ENCODE measurements at places on chromosomes 4 and X.

DNA sequence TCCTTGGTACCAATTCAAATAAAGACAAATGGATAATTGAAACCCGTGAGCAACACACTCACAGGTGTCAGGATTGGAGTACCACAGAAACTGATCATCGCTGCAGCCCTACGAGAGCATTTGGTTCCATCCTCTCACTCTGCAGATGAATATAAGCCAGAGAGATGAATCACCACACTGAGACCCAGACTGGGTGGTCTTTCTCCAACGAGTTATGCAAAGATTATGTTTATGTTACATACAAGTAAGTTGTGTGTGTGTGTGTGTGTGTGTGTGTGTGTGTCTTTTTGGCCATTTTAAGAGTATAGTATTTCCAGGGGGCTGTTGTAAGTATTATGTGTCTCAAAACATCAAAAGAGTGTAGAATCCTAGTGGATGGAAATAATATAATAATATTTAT, 329.5 kb upstream of the ZFP42 start:
- no peak for DNase-seq

GRCh38 chrX:10208281-10208856, 51.6 kb downstream of the CLCN4 start:
- DNase-seq, result no peak

DNA sequence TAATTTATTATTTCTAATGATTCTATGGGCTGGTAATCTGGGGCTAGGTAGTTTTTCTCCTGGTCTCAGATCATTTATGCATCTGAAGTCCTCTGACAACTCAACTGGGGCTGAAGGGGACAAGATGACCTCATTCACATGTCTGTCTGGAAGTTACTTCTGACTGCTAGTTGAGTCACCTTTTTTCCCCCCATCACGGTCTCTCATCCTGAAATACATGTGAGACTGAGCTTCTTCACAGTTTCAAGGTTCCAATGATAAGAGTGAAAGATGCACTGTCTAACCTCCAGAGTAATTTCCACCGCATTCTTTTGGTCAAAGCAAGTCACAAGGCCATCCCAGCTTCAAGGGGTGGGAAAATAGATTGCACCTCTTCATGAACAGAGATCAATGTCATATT, 356.7 kb upstream of the RPS6KA3 start:
- no peak for DNase-seq

DNA sequence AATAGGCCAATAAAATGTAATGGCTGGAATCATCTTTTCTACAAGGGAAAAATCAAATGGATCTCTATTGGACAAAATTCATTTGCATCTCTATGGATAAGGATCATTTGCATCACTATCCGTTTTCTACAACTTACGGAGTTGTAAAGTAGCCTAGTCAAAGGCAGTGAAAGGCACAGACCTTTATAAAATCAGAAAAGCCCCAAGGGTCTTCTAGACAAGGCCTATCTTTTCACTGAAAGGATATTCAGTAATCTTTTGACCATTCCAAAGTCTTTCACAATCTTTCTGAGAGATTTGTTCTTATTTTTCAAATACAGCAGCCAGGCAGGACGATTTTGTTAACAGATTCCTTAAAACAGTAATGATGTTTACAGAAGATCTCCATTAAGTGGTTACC, 119.5 kb upstream of the JADE1 start:
- DNase-seq, result no peak

- DNase-seq, result no peak
Observed at GRCh38 chr4:84887824-84888223, 78.7 kb downstream of the WDFY3 start.

- DNase-seq, result no peak
Observed at GRCh38 chr4:181264893-181265292, 978.3 kb upstream of the TENM3 start.

GRCh38 chr4:108139089-108139488, 29.6 kb downstream of the LEF1 start:
- no peak for DNase-seq

GRCh38 chr4:153622778-153623240, 61.3 kb upstream of the TLR2 start:
- no peak for DNase-seq

GRCh38 chrX:142084611-142085010, 120.5 kb downstream of the MAGEC2 start:
- DNase-seq, result no peak

- DNase-seq, result no peak
Observed at GRCh38 chr4:118975449-118976192, 87.0 kb downstream of the SYNPO2 start.

DNA sequence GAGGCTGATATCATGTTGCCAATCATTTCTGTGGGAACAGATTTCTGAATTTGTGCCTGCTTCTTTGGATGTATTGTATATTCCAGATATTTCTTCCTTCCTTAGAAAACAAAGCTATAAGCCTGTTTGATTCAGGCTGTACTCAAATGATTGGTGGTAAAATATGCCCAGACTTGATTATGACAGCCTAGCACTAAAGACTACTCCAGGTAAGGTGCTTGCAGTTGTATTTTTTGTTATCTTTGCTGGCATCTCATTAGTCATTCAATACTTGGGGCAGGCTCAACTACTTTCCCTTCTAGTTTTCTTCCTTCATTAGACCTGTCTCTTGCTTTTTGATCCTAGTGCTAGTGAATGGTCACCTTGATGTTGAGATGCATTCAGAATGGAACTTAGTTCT, 90.6 kb downstream of the ZNF518B start:
- DNase-seq, result no peak

- no peak for DNase-seq
Observed at GRCh38 chrX:3549411-3549911, 164.0 kb downstream of the PRKX start.

- no peak for DNase-seq
Observed at GRCh38 chr4:173246719-173247118, 78.1 kb downstream of the GALNT7 start.

- DNase-seq, result no peak
Observed at GRCh38 chr4:112181358-112182000, 36.2 kb downstream of the FAM241A start.

DNA sequence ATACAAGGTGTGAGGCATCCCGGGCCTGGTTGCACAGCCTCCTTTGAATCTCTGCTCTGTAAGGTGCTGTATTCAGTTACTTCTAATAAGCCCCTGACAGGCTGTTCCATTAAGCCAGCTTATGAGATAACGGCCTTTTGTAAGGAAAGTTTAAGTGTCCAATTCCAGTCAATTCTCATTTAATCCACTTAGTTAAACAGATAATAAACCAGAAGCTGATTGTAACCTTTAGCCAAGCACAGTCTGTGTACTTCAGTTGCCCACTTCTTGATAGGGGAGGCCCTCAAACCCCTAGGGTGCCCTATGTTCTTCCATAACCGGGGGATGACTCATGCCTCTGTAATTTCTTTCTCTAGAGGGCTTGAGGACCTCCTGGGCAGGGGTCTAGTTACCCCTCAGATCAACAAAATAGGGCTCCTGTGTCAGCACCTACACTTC, 63.4 kb downstream of the RASL11B start:
- no peak for DNase-seq

GRCh38 chr4:7364979-7365378, 69.8 kb downstream of the PSAPL1 start:
- no peak for DNase-seq

GRCh38 chr4:76182463-76182862, 31.2 kb downstream of the SCARB2 start:
- DNase-seq, result no peak

- no peak for DNase-seq
Observed at GRCh38 chr4:90174621-90175023, 47.4 kb downstream of the CCSER1 start.

Measured in activated CD4-positive, CD25-positive, alpha-beta regulatory T cell (primary cell).